ENCODE measurements at places on chromosomes 6 and 20.

GRCh38 chr6:17998003-17998402, 10.6 kb upstream of the KIF13A start:
- H3K36me3 ChIP-seq, result no peaks in the 10 kb centered on the region
- no peaks in the 10 kb centered on the region for H3K4me1 ChIP-seq
- no peak overlapping the region for H3K4me3 ChIP-seq
- peaks cover 14% of the 10 kb centered on the region for H3K27me3 ChIP-seq
- H3K27ac ChIP-seq, result no peak overlapping the region
- DNase-seq, result no peak

DNA sequence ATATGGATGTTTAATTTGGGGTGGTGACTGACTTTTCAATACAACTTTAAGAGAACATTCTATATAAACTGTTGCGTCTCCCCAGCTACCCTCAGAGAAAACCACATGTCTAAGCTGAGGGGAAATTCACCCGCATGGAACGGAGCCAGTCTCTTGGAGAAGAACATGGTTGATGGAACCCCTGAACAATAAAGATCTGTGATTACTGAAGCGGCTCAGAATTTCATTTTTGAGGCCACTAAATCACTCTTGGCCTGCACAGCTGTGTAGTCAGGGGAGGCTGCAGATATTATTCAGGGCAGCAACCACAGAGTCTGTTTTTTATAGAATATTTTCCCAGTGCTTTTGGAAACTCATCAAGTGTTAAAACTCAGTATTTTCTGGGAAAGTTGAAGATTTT, 73.8 kb downstream of the EYA4 start:
- H3K27me3 ChIP-seq, result no peaks in the 10 kb centered on the region
- H3K4me1 ChIP-seq, result no peaks in the 10 kb centered on the region
- no peaks in the 10 kb centered on the region for H3K36me3 ChIP-seq
- no peak overlapping the region for H3K4me3 ChIP-seq
- no peak overlapping the region for H3K27ac ChIP-seq

DNA sequence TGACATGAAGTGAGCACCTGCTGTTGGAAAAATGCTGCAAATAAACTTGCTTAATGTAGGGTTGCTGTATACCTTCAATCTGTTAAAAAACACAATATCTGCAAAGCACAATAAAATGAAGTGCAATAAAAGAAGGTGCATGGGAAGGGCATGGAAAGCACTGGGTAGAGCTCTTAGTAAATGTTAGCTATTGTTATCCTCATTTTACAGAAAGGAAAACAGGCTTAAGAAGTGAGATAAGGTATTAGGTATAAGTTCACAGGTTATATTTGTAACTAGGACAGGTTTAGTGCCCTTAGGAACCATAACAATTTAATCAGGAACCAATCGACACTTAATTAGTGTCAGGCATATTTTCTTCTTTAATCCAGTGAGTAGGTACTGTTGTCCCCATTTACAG, 36.7 kb downstream of the SLC22A2 start:
- H3K36me3 ChIP-seq, result no peaks in the 10 kb centered on the region
- no peaks in the 10 kb centered on the region for H3K27me3 ChIP-seq
- H3K27ac ChIP-seq, result no peak overlapping the region

GRCh38 chr6:17006543-17006942, 95.3 kb upstream of the STMND1 start:
- no peaks in the 10 kb centered on the region for H3K36me3 ChIP-seq
- no peak for DNase-seq
- peaks cover 10% of the 10 kb centered on the region for H3K27me3 ChIP-seq
- H3K27ac ChIP-seq, result no peak overlapping the region
- H3K4me3 ChIP-seq, result no peak overlapping the region
- H3K4me1 ChIP-seq, result no peaks in the 10 kb centered on the region

GRCh38 chr20:8155812-8156211, 23.7 kb downstream of the PLCB1 start:
- no peaks in the 10 kb centered on the region for H3K36me3 ChIP-seq
- no peaks in the 10 kb centered on the region for H3K27me3 ChIP-seq
- H3K27ac ChIP-seq, result no peak overlapping the region
- H3K4me1 ChIP-seq, result peaks cover 20% of the 10 kb centered on the region
- DNase-seq, result no peak

- DNase-seq, result no peak
- H3K4me1 ChIP-seq, result peaks cover 25% of the 10 kb centered on the region
- H3K4me3 ChIP-seq, result no peak overlapping the region
- no peaks in the 10 kb centered on the region for H3K36me3 ChIP-seq
- H3K27me3 ChIP-seq, result peaks cover 48% of the 10 kb centered on the region
These were observed 61.6 kb downstream of the SRC start for GRCh38 chr20:37407573-37408002.

DNA sequence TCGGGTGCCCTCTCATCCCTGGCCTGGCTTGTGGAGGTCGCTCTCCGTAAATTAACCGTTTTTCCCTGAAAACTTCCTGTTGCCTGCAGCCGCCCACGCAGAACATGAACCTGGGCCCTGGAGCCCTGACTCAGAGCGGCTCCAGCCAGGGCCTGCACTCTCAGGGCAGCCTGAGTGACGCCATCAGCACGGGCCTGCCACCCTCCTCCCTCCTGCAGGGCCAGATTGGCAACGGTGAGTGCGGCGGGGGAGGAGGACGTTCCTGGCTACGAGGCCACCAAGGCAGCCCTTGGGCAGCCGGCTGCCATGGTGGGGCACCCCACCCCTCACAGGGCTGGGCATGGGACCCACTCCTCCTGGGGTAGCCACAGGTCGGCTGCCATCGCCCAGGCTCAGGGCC, 17.8 kb downstream of the SS18L1 start:
- peaks cover 6% of the 10 kb centered on the region for H3K4me1 ChIP-seq
- H3K4me3 ChIP-seq, result no peak overlapping the region
- peaks cover 23% of the 10 kb centered on the region for H3K36me3 ChIP-seq

GRCh38 chr20:29408034-29408695, 1849.3 kb upstream of the DEFB115 start:
- H3K27me3 ChIP-seq, result peaks cover 61% of the 10 kb centered on the region
- H3K4me3 ChIP-seq, result peak overlapping the region; percentile 3
- no peak for DNase-seq
- H3K36me3 ChIP-seq, result peaks cover 5% of the 10 kb centered on the region
- peak overlapping the region; percentile 43 for H3K27ac ChIP-seq
- H3K4me1 ChIP-seq, result peaks cover 10% of the 10 kb centered on the region

DNA sequence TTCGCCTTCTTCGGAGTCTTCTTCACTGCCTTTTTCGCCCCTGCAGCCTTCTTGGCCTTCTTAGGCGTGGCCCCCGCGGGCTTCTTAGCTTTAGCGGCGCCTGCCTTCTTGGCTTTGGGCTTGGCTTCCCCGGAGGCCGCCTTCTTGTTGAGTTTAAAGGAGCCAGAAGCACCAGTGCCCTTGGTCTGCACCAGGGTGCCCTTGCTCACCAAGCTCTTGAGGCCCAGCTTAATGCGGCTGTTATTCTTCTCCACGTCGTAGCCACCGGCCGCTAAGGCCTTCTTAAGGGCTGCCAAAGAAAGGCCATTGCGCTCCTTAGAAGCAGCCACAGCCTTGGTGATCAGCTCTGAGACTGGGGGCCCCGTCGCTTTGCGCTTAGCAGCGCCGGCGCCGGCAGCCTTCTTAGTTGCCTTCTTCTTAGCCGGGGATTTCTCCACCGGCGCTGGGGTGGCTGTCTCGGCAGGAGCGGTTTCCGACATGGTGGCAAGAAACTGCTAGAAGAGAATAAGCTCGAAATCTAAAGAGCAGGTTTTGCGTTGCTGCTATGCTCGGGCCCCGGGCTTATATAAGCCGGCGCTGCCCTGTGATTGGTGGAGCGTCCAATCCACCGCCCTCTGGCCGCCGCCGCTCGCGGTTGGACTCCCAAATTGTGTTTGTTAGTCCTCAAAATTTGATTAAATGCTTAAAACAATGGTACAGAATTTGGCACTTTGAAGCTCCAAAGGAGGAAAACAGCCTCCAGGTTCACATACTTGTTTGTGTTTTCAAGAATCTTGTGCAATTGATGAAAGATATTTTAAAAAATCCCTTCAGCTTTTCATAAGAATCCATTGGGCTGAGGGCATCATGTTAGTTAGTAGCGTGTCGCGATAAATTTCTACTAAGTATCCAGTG, 44.9 kb downstream of the OR2B2 start:
- H3K27me3 ChIP-seq, result peaks cover 15% of the 10 kb centered on the region
- H3K36me3 ChIP-seq, result peaks cover 9% of the 10 kb centered on the region

DNA sequence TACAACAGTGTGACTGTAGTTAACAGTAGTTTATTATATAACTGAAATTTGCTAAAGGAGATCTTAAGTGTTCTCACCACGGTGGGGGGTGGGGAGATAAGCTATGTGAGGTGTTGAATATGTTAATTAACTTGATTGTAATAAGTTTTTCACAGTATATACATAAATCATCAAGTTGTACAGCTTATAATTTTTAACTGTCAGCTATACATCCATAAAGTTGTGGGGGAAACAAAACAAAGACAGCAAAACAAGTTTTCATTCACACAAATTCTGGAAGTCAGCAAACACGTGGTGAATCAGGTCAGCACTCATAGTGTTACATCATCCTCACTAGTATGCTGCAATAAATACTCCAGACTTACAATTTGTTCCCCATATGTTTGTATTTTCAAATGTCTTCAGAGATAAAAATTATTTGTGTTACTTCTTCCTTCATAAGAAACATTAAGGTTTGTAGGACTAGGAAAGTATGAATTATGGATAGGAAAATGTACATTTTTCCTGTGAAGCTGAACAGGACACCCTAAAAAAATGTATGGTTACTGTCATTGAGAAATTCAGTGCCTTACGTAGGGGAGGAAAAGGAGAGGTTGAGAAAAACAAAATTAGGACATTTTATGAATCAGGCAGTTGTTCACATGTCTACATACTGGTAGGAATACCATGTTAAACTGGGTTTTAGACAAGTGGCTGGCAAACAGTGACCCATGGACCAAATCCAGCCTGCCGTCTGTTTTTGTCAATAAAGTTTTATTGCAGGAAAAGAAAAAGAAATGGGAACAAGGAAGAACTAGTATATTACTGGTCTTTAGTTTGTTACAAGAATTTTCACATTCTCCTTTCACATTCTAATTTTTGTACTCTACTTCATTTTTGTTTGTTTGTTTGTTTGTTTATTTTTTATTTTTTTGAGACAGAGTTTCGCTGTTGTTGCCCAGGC, 6.0 kb downstream of the SUMO4 start:
- H3K27me3 ChIP-seq, result no peaks in the 10 kb centered on the region
- H3K4me1 ChIP-seq, result peaks cover 21% of the 10 kb centered on the region
- H3K4me3 ChIP-seq, result no peak overlapping the region
- DNase-seq, result no peak
- peak overlapping the region; percentile 40 for H3K27ac ChIP-seq
- peaks cover 70% of the 10 kb centered on the region for H3K36me3 ChIP-seq

- peak overlapping the region; percentile 70 for H3K4me3 ChIP-seq
- DNase-seq, result peak; percentile 56
- H3K27me3 ChIP-seq, result peaks cover 6% of the 10 kb centered on the region
- peaks cover 19% of the 10 kb centered on the region for H3K4me1 ChIP-seq
- peaks cover 21% of the 10 kb centered on the region for H3K36me3 ChIP-seq
These were observed 1.5 kb upstream of the STX16 start for GRCh38 chr20:58649288-58650180.

DNA sequence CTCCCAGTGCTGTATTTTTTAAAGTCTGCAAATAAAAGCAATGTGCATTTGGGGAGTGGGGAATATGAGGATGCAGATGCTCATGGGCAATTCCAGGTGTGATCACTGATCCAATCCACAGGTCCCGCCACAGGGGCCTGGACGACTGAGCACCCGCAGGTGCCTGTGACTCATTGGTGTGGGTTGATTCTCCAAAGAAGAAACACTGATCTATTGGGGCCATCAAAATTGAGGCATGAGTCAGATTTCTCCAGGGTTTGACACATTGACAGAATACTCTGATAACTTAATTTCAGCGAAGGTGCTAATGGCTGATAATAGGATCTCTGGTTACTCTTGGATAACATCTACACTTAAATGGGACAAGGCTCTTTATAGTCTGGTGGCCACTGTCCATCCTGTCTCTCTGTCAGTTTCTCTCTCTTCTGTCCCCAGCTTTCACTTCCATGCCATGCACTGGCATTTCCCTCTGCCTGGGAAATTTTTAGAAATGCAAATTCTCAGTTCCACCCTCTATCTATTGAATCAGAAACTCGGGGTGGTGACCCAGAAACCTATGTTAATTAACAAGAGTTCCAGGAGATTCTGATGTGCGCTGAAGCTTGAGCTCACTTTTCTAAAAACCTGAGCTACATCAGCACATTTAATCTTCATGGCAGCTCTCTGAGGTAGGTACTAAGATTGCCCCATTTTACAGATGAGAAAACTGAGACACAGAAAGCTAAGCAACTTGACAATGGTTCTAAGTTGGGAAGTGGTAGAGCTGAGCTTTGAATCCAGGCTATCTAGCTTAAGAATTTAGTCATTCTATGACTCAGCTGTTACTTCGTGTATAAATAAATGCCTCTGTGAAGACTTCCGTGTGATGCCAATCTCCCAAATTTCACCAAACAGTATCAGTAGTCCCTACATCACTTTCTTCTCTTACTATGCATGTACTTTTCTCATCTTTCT, 10.2 kb upstream of the RCAN2 start:
- H3K4me1 ChIP-seq, result no peaks in the 10 kb centered on the region
- H3K27ac ChIP-seq, result no peak overlapping the region
- H3K4me3 ChIP-seq, result no peak overlapping the region
- DNase-seq, result no peak
- H3K27me3 ChIP-seq, result no peaks in the 10 kb centered on the region
- H3K36me3 ChIP-seq, result no peaks in the 10 kb centered on the region

DNA sequence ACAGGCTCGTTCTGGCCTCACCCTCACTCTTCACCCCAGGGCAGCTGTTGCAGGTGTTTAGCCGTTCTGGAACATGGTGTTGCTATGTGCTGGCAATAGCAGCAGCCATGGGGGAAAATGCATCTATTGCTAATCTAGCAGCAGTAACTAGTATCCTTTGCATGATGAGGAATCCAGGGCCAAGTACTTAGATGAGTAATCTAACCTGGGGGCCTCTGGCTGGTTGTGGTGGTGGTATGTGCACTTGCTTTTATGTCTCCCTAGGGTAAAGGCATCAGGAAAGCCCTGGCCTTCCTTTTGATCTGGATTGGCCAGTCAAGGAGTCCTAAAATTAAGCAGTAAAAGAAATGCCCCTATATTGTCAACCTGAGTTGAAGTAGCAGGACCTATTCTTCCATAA, 594.5 kb upstream of the MAP3K7 start:
- H3K27ac ChIP-seq, result no peak overlapping the region
- H3K27me3 ChIP-seq, result no peaks in the 10 kb centered on the region
- no peak overlapping the region for H3K4me3 ChIP-seq
- no peaks in the 10 kb centered on the region for H3K36me3 ChIP-seq
- H3K4me1 ChIP-seq, result no peaks in the 10 kb centered on the region
- no peak for DNase-seq

- no peak overlapping the region for H3K4me3 ChIP-seq
- H3K27ac ChIP-seq, result no peak overlapping the region
- peaks cover 6% of the 10 kb centered on the region for H3K36me3 ChIP-seq
- H3K27me3 ChIP-seq, result no peaks in the 10 kb centered on the region
- H3K4me1 ChIP-seq, result peaks cover 2% of the 10 kb centered on the region
These were observed 180.0 kb upstream of the SMLR1 start for GRCh38 chr6:130647246-130647645.

DNA sequence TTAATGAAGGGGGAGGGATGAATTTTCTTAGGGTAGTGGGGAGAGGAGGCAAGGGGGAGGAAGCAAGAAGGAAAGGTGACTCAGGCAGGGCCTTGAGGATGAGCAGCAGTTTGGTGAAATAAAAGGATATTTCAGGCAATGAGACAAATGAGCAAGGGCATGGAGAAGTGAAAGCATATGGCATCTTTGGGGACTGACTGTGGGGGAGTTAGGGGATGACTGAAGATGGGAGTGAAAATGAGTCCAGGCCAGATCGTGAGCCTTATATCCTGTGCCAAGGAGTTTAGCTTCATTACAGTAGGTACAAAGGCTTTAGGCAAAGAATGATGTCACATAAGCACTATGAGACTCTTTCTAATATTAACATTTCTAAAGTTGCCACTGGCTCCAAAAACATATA, 51.9 kb downstream of the ILRUN start:
- DNase-seq, result no peak
- H3K4me3 ChIP-seq, result no peak overlapping the region
- H3K36me3 ChIP-seq, result peaks cover 46% of the 10 kb centered on the region
- H3K4me1 ChIP-seq, result no peaks in the 10 kb centered on the region
- H3K27me3 ChIP-seq, result no peaks in the 10 kb centered on the region

Data from activated naive CD4-positive, alpha-beta T cell treated with anti-CD3 and anti-CD28 coated beads, Interleukin-2, amount 10 ng/mL, durations not matched to agents 7 days and 5 days (primary cell).